Large intestine (tissue), 12 donors: ENCODE measurements at places on chromosomes 3 and 15. TPM values are rescaled to one million over a fixed set of nuclear protein-coding genes. Genes with fewer than 3 reads are reported as not detected.

The SERPINI2 gene
- polyA plus RNA-seq, result 0.09 TPM

The NANOGP8 gene
- 0.30 TPM for polyA plus RNA-seq

The ACSBG1 gene
- polyA plus RNA-seq, result 1.1 TPM

The PLSCR2 gene
- 0.79 TPM for polyA plus RNA-seq

The HOMER2 gene
- 7.1 TPM for polyA plus RNA-seq

The CCDC191 gene
- polyA plus RNA-seq, result 9.2 TPM

The TNIK gene
- 32.3 TPM for polyA plus RNA-seq

The CA12 gene
- polyA plus RNA-seq, result 1.0 TPM

The GOLGA8R gene
- 6.8 TPM for polyA plus RNA-seq

The TMEM212 gene
- polyA plus RNA-seq, result not detected

The CSPG4 gene
- 6.9 TPM for polyA plus RNA-seq

The LSAMP gene
- 7.6 TPM for polyA plus RNA-seq

The ETV5 gene
- polyA plus RNA-seq, result 5.8 TPM

The AGTR1 gene
- 1.3 TPM for polyA plus RNA-seq

The GOLGA6L25 gene
- not detected for polyA plus RNA-seq

The SERPINI1 gene
- 4.7 TPM for polyA plus RNA-seq

The SLITRK3 gene
- 1.1 TPM for polyA plus RNA-seq

The TMEM45A gene
- 10.6 TPM for polyA plus RNA-seq

The COL6A5 gene
- 2.2 TPM for polyA plus RNA-seq

The DAZL gene
- not detected for polyA plus RNA-seq

The GOLGA6L10 gene
- polyA plus RNA-seq, result 7.4 TPM

The PFN2 gene
- polyA plus RNA-seq, result 124 TPM

The FETUB gene
- not detected for polyA plus RNA-seq

The ISLR gene
- polyA plus RNA-seq, result 24.8 TPM

The KLHL40 gene
- polyA plus RNA-seq, result 0.25 TPM

The POMGNT2 gene
- 13.5 TPM for polyA plus RNA-seq

The CASR gene
- 1.9 TPM for polyA plus RNA-seq

The PDZRN3 gene
- 40.7 TPM for polyA plus RNA-seq

The APOD gene
- polyA plus RNA-seq, result 12.6 TPM

The RAB6B gene
- polyA plus RNA-seq, result 8.8 TPM

The SMCO1 gene
- polyA plus RNA-seq, result not detected

The MED12L gene
- polyA plus RNA-seq, result 5.4 TPM

The AMIGO3 gene
- polyA plus RNA-seq, result 1.3 TPM

The CNTN6 gene
- 2.5 TPM for polyA plus RNA-seq

The RLBP1 gene
- 2.8 TPM for polyA plus RNA-seq

The AP3B2 gene
- 10.2 TPM for polyA plus RNA-seq

The MOBP gene
- 0.10 TPM for polyA plus RNA-seq

The SEMA3G gene
- 2.9 TPM for polyA plus RNA-seq

The CFAP91 gene
- polyA plus RNA-seq, result 5.2 TPM

The RARRES1 gene
- polyA plus RNA-seq, result 111 TPM

The BFSP2 gene
- polyA plus RNA-seq, result not detected

The DUOXA2 gene
- polyA plus RNA-seq, result not detected

The ADAMTS9 gene
- 15.4 TPM for polyA plus RNA-seq

The LARP6 gene
- polyA plus RNA-seq, result 6.2 TPM

The TLR9 gene
- 0.37 TPM for polyA plus RNA-seq

The CCDC14 gene
- polyA plus RNA-seq, result 72.5 TPM
